Spinal cord (tissue), 10 donors: ENCODE measurements at places on chromosomes 7 and 10. TPM values are rescaled to one million over a fixed set of nuclear protein-coding genes. Genes with fewer than 3 reads are reported as not detected.

DNA sequence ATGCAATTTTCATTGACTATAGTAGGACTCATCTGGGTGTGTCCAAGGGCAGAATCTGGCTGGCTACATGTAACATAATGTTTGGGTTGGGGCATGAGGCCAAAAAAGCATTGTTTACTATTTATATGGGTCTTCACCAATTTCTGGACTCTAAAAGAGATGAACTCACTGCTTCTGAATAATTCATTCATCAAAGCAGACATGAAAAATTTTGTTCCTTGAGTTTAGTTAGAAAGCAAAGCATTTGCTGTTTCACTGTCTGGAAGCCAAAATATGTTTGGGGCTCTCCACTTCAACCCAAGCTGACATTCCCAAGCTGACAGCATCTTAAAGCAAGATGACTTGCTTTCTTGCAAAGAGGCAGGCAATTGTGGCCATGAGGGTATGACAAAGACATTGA, 670.6 kb downstream of the SUGCT start:
- DNase-seq: no peak

DNA sequence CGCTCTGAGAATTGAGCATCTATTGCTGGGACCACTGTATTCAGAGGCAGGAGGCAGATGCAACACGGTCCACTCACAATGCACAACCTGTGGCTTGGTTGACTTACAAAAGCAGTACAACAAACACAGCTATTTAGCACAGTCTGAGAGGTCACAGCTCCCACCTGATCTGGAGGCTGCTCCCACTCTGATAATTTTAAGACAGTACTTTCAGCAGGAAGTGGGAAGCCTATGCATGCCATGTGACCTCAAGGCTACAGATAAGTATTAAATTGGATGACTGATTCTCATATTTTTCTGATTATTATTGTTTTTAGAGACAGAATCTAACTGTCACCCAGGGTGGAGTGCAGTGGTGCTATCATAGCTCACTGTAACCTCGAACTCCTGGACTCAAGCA, 659.3 kb downstream of the PARD3 start:
- no peak for DNase-seq

- no peak for DNase-seq
Measured at GRCh38 chr10:33982995-33983394, 648.5 kb upstream of the NRP1 start.

- no peak for DNase-seq
Measured at GRCh38 chr10:28810057-28810870, 132.9 kb downstream of the BAMBI start.

DNA sequence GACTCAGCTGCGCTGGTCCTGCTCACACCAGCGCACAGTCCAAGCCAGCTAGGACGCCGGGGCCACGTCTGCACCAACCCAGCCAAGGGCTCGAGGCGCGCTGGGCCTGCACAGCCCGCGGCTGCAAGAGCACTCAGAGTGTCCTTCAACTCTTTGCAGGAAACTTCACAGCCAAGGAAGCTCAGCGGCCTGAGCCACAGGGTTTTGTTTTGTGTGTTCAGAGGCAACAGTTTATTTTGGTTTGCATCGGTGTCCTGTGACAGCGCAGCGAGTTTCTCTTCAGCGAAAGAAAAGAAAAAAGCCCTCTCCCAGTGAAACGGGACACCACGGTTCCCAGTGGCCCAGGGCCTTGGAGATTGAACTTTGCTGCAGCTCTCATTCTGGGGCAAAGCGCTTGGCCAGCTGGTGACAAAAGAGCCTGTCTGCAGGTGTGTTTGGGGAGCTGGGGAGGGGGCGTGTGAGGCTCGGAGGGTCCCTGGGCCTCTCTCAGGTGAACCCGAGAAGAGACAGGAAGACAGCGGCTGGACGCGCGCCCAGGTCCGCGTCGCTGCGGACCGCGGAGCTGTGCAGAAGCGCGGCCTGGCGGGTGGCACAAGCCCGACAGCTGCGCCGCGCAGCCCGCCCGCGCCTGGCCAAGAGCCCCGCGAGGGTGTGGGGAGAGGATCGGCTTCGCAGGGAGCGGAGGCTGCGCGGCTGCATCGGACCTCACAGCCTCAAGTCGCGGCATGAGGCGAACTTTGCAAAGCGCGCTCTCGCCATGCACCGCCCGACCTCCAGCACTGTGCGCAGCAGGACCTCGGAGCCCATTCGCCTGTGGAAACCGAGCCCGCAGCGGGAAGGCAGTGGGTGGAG, 922 bp downstream of the CXCL12 start:
- DNase-seq: peak; percentile 56

DNA sequence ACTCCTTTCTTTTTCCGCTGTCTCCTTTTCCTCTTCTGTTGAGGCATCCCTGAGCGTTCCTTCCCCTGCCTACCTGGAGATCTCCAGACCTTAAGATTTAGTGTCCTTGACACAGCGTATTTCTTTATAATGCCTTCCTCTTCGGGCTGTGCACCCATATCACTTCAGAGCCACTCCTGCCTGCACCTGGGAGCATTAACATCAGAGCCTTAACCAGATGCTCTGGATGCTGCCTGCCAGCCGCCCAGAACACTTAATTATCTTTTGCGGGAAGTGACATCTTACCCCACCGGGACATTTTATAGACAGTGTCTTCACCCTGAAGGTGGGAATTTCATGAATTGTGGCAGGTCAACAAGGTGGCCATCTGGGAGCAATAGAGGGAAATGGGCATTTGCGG, 24.2 kb downstream of the UBTD1 start:
- no peak for DNase-seq

DNA sequence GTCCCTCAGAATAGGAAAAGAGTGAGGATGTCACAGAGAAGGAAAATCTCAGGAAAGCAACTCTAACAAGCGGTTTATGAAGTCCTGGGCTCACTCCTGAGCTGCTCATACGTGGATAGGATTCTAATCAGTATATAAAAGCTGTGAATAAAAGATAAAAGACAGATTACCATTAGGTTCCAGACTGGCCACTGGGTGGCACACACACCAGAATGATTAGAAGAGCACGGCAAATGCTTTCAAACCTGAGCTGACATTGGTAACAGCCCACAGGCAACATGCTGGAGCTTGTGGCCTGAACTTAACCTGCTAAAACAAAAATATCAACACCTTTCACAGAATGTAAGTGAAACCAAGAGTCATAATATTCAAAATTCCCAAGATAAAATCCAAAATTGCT, 370.8 kb downstream of the GRID1 start:
- peak; percentile 19 for DNase-seq

DNA sequence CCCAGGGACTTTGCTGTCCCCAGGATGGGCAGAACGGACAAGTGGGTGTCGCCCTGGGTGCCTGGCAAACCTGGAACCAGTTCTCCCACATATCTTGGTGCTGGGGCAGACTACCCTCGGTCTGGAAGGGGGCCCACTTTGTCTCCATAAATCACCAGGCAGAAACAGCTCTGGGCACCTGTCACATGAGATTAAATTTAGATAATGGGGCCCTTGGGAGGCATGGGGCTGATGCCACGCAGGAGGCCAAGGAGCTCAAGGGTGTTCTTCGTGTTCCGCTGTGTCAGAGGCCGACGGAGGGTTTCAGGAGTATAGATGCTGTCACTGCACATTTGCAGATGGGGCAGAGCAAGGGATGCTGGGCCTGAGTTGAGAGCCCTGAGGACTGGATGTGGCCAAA, 72.7 kb downstream of the TMEM130 start:
- no peak for DNase-seq

GRCh38 chr7:1210321-1210978, 22.2 kb upstream of the UNCX start:
- no peak for DNase-seq

- DNase-seq: no peak
Measured at GRCh38 chr7:141696348-141696747, 5.6 kb downstream of the DENND11 start.

- no peak for DNase-seq
Measured at GRCh38 chr10:128440513-128441160, 314.4 kb upstream of the MKI67 start.

GRCh38 chr10:122643931-122644534, 55.6 kb downstream of the C10orf120 start:
- no peak for DNase-seq

GRCh38 chr10:103765981-103766380, 89.4 kb downstream of the SH3PXD2A start:
- no peak for DNase-seq

DNA sequence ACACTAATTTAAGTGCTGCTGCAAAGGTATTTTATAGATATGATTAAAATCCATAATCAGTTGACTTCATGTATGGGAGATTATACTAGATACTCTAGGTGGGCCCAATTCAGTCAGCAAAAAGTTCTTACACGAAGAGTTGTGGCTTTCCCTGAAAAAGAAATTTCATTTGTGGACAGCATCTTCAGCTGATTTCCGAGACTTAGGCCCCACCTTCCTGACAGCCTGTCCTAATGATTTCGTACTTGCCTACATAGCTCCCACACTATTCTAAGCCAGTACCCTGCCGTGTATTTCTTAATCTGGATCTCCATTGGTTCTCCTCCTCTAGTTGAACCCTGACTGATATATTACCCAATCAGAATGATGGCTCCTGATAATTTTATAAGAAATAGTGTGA, 297.9 kb downstream of the EXOC4 start:
- DNase-seq: no peak

GRCh38 chr7:54664235-54665228, 94.5 kb downstream of the SEC61G start:
- peak; percentile 94 for DNase-seq

GRCh38 chr10:77311186-77311585, 326.4 kb downstream of the KCNMA1 start:
- DNase-seq: no peak

DNA sequence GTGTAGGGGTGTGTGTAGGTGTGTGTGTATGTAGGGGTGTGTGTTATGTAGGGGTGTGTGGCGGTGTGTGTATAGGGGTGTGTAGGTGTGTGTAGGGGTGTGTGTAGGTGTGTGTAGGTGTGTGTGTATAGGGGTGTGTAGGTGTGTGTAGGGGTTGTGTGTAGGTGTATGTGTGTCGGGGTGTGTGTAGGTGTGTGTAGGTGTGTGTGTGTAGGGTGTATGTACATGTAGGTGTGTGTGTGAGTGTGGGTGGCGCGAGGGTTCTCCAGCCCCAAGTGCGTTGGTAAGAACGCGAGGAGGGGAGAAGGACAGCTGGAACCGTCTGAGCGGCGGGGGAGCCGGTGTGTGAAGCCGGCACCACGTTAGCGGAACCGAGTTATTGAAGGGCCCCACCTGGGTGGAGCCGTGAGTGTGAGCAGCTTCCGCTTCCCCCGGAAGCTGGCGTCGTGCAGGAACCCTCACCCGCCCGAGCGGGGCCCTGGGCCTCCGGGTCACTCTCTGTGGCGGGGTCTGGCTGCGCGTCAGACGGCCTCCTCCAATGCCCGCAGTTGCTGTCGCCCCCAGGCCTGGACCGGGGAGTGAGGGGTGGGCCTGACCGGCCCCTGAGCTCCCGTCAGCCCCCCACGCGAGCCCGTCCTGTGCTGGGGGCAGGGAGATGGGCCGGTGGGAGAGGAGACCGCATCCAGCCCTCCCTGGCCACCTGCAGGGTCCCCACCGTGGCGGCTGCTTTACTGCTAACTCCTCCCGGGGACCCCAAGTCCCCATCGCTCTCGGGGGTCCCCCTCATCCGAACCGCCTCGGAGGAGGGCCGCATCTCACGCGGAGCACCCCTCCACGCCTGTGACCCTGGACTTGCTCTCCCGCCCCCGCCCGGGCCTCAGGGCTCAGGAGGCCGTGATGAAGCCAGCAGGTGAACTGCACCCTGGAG, 49.6 kb upstream of the PSMG3 start:
- no peak for DNase-seq

DNA sequence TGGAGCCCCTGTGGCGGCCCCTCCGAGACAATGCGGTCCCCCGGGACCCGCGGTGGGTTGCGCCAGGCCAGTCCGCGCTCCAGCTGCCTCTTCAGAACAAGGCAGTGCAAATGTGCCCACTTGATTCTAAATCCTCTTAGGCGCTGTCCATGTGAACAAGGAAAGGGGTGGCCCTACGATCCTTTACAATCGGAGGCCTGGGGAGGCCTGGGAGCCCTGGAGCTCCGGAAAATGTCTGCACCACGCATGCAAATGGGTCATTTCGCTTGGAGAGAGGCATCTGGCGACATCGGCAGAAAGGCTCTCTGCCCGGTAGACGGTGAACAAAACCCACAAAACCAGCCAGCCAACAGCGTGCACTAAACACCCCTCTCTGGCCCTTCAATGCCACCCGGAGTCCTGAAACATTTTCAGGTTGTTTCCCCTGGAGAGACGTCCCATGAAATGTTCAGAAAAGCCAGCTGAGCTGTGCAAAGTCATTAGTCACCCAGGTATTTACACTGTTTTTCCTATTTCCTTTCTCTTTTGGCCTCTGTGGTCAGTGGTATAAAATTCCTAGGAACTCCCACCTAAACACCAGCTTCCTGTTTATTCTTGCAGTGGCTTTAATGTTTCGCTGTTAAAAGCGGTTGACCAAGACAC, 102.8 kb upstream of the ZNF438 start:
- DNase-seq: peak; percentile 87

GRCh38 chr7:613442-614140, 93.9 kb upstream of the PDGFA start:
- no peak for DNase-seq

GRCh38 chr7:42833411-42833810, 78.5 kb downstream of the C7orf25 start:
- no peak for DNase-seq

DNA sequence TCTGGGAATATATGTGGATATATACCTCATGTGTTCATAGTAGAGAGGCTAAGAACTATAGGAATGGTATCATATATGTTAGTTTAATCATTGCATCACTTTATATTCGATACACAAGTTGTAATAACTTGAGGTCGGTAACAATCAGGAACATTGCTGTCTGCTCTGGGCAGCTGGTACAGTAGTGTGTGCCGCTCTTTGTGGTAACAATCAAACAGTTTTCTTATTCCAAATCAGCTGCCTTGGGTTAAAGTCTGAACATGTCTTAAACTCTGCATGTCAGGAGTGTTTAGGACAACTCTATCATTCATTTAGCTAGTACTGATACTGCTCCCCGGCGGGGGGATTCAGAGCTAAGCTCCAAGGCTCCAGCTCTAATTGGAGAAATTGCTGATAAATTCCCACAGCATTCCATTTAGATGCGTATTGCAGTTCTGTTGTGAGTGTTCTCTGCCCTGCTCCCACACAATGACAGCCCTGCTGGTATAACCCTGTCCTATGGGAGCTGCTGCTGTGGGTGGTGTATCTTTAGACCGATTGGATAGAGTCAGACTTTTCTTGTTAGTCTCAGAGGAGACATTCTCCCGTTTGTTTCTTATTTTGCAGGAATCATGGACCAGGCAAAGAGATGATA, 707.5 kb upstream of the FZD8 start:
- DNase-seq: no peak

- DNase-seq: peak; percentile 64
Measured at GRCh38 chr10:78401624-78402367, 368.1 kb downstream of the RPS24 start.

Gene CPN1
- total RNA-seq: 0.69 TPM

Gene SLC18A3
- 1.9 TPM for total RNA-seq

Gene NRG3
- total RNA-seq: 24.5 TPM

Gene ZPBP
- total RNA-seq: not detected

Gene CFAP46
- 5.3 TPM for total RNA-seq

Gene PRSS37
- total RNA-seq: not detected

Gene FEZF1
- not detected for total RNA-seq

Gene CYP26C1
- 0.11 TPM for total RNA-seq

Gene SLC26A3
- total RNA-seq: not detected
